ENCODE measurements at places on chromosomes 1 and 21.

GRCh38 chr1:174247472-174247871 is 88.2 kb downstream of the RABGAP1L start:
- no peak for DNase-seq

- DNase-seq = no peak
These were observed 13.4 kb downstream of the ELOA start for GRCh38 chr1:23756676-23757075.

DNA sequence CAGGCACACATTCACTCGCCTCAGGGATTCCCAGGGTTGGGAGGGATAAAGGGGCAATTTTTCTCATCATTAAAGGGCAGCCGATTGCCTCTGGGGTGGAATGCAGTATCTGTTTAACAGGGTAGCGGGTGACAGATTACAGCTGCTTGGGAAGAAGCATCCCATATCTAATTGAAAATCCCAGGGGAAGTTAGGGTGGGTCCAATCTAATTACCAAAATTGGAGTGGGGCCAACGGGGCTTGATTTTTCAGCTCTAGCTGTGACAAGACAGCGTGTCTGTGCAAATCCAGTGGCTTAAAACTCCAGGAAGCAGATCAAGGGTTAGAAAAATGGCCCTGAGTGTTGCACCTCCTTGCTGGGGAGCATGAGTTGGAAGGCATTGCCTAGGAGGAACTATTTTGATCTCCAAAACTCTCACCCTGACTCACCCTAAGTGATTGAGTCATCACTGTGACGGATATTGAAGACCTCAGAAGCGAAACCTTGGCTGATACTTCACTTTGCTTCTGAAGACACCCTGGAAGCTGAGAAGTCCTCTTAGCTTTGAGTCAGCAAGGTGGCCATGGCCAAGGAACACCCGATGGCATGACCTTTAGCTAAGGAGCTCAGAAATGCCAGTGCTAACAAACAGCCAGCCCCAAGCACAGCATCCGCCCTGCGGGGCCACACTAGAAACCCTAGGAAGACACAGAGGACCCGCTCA is 46.0 kb downstream of the GRHL3 start:
- no peak for DNase-seq

DNA sequence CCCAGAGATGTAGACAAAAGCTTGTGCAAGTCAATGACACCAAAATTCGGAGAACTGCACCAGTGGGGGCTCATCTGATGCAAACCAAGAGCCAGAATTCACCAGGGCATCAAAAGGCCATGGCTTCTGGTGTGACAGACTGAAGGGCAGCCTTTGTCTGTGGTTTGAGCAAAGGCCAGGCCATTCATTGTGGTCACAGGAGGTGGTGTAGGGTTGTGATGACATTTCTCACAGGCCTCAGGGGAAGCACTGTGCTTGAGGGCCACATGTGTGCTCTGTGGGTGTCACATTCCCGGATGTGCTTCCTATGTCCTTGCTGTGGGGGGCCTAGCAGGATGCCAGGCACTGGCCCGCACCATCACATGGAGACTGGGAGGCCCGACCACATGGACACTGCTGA is 22.5 kb upstream of the KCNE1 start:
- DNase-seq = no peak

DNA sequence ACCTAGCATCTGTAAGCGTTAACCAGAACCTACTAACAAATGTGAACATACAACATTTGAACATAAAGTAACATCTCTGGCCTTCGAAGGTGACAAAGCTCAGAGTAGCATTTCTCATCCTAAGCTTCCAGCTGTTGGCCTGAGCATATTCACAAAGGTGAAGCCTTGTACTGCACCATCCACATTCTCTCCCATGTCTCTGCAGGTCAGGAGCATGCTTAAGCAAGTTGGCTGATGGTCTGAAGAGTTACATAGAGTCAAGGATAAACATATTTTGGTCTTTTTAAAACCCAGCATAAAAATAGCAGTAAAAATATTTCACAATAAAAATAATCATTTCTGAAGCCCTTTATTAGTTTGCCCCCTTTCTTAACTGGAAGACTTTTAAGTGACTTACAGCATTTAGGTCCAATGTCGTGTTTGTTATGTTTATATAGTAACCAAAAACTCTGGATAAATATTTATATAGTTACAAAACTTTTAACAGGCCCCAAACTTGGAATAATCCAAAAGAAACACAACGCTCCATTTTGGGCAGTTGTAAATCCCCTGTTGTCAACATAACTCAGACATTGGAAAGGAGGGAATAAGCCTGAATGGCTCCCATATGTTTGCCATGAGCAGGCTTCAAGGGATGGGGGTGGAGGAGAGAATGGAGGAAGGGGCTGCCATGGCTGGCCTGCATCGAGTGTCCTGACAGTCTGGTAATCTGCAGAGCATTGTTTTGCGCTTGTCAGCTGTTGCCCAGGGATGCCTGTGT is 42.8 kb upstream of the ENAH start:
- no peak for DNase-seq

- no peak for DNase-seq
These were observed 22.2 kb upstream of the GPR25 start for GRCh38 chr1:200850554-200850953.

DNA sequence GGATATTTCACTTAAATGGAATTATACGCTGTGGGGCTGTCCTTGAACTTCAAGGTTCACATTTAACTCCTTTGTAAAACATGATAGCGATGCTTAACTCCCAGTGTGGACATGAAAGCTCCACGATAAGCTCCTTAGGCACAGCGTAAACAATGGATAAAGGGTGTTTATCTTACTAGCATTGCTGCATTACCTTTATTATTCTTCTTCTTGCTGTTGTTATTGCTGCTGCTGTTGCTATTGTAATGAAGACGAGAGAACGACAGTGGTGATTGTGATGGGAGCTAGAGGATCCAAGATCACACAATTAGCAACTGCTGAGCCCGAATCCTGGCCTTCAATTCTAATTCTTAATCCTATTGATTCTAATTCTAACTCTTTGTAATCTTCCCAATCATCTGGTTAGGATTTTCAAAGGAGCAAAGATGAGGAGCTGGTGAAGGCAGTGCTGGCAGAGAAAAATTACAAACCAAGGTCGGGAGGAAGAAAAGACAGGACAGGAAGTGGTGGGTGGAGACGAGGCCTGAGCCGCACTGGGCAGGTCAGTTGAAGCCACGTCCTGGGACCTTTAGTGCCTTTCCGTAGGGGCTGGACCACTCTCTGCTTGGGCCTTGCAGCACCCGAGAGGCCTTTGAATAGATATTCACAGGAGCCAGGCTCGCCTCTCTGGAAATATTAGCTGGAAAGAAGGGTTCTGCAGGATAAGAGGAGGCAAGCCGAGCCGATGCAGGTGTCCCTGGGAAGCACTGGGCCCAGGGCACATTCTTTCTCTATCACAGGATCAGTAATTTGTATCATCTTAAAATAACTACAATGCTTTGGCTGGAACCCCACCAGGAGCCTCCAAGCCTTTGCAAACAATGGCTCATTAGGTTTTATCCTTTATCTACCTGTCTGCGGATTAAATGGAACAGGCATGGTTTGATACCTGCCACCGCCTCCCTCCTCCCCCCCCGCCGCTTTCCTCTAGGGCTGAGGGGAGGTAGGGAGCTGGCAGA is 571.6 kb downstream of the AJAP1 start:
- DNase-seq = no peak

GRCh38 chr1:53148123-53148522 is 5.7 kb upstream of the SLC1A7 start:
- DNase-seq = no peak

DNA sequence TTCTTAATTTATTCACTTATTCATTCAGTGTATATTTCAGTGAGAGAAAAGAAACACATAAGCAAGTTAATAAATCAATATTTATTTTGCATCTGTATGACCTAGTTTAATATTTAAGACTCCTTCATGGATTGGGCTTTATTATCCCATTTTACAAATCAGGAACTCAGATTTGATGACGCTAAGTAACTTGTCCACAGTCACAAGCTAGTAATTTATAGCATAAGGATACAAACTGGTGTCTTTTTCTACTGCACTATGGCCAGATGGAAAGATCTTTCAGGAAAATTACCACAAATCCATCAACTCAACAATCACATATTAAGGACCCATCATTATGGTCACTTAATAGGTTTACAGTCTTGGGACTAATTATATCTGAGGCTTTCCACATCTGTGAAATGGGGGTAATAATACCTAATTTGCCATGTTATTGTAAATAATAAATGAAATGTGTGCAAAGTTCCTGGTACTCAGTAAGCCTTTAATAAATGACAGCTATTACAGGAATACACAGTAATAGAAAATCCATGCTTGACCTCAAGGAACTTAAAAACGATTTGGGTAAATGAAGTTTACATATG is 13.3 kb downstream of the CDKN2C start:
- DNase-seq = no peak

DNA sequence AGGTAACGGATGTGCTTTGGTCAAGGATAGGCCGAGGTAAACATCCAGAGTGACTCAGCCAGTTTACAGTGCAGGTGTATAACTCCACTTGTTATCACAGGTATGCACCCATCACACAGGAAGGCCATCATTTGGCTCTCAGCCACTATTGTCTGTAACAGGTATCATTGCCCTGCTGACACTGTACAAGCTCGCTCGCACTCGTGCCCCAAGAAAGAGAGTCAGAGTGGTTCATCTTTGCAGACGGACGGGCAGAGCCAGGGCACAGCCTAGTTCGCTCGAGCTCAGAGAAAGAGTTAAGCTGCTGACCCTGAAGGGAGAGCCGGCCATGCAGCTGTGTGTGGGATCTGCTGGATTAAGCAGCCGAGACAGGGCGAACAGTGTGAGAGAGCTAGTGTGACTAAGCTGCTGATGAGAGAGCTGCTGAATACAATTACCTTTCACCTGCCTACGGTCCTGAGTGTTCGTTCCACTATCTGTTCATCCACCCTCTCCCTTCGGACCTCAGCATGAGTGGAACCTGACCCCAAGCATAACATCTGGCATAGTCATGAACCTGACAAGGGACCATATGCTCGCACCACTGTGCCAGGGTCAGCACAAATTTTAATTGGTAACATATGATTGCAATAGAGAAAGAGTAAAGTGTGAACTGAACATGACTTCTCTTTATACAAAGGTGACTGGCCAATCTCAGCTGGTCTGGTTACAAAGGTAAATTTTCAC is 27.0 kb upstream of the LYPD8 start:
- no peak for DNase-seq

DNA sequence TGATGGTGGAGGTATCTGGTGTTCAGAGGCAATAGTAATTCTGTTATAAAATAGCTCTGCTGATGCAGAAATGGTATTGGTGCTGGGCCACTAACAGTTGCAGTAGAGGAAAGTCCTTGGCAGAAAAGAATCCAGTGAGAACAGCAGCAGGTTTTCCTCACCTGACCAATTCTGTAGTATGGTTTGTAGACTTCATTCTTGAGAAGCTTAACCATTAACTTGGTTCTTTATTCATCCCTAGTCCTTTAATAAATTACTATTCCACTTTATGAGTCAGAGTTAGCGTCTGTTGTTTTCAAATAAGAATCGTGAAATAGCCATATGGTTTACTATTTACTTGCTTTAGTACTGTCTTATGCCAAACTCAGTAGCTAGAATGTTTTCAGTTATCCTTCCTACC is 128.5 kb upstream of the SERTAD4 start:
- DNase-seq = no peak

DNA sequence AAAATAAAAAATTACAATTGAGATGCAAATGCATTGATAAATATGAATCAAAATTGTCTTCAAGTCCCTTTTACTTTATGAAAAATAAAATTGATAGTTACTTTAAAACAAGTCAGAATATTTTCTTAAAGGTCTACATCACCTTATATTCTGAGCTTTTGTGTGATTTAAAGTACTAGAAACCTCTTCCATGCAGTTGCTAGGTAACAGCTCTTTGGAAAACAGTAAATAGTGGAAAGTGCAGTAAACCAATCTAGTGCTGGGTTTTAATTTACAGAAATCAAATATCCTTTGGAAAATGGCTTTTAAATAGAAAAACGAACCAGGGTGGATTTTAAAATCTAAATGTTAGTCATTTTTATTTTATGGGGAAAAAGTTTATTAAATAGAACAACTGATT is 227.9 kb downstream of the KCNT2 start:
- DNase-seq = no peak

- DNase-seq = no peak
These were observed 16.4 kb downstream of the TCEANC2 start for GRCh38 chr1:54069791-54070170.

Measured in central memory CD8-positive, alpha-beta T cell (primary cell).